ENCODE measurements at places on chromosomes 5 and 9.

DNA sequence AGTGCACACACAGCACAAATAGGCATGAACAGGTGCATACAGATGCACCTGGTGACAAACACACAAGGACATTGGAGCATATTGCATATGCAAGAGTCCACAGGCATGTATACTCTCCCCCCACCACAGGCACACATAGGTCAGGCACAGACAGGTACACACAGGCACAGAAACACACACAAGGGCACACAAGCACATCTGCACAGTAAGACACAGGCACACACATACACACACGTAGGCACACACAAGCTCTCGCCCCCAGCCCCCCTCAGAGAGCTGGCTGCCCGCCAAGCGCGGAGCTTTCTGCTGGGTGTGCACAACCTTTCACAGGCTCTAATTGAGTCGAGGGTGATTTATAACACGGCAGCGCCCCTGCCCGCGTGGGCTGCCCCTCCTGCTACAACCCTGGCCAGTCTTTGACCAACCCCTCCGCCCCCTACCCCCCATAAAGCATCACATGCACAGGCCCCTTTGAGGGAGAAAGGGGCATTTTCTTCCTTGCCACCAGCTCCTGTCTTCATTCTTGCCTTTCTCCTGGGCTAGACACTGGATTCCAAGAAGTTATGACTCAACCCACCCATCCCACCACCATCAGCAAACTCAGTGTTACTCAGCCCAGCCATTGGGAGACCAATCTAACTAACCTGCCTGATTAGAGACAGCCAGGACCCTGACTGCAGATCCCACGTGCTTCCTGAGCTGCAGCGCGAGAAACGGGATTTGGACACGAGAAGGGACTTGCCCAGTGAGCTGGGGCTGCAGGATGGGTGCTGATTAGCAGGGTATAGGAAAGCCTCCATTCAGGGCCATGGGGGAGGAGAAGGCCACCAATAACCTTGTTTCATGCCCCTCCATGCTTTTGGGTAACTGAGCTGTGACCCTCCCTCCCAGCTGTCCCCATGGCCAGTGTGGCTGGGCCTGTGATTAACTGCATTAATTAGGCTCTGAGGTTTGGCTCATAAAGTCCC lies 42.8 kb upstream of the PSD2 start:
- no peak for DNase-seq

DNA sequence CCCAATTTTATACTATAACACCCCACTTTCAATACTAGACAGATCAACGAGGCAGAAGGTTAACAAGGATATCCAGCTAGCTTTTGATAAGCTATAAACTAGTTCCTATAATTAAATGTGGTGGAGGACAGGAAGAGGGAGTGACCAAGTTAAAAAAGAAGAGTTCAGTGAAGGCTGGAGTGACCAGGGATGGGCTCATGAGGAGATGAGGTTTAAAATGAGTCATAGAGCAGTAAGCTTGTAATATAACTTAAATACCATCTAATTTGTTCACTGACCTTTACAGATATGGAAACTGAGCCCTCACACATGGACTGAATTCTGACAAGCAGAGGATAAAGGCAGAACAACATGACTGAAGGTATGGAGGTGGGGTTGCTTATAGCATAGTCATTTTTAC lies 284.5 kb downstream of the SPATA31D1 start:
- DNase-seq, result no peak

DNA sequence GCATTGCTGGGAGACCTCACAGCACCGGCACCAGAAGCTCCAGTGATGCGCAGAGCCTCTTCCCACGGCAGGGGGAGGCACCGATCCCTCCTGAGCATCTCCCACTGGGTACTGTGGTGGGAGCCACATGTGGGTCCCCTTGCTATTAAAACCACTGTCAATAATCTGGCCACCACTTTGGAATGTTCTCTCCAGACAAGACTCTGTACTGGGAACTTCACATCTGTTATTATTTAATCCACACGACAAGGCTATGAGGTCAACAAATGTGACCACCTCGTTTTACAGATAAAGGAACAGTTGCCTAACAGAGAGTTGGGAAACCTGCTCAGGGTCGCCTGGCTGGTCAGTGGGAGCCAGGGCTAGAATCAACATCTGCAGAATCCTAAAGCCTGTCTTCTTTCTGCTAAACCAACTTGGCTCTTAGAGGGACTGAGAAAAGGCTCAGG lies 72.7 kb downstream of the EPB41L4B start:
- DNase-seq, result no peak

DNA sequence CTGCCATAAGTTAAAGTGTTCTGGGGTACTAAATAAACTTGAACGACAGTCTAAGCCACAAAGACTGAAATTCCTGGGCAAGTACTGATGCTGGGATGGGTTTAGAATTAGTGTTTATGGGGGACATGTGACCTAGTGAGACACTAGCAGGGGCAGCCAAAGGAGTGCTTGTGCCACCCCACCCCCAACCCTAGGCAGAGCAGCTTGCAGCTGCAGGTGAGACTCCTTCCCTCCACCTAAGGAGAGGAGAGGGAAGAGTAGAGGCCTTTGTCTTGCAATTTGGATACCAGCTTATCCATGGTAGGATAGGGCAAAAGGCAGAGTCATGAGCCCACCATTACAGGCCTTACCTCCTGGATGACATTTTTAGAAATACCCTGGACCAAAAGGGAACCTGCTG lies 28.7 kb upstream of the PDE4D start:
- DNase-seq, result no peak

- DNase-seq, result no peak
These were observed 556.8 kb upstream of the DMAC1 start for GRCh38 chr9:8356406-8356805.

Measured in neuronal stem cell (in vitro differentiated cells).